Amniotic epithelial cell (primary cell): ENCODE measurements at places on chromosomes 6 and 20.

GRCh38 chr6:150711584-150712504, 112.2 kb downstream of the PLEKHG1 start:
- DNase-seq, result no peak

- no peak for DNase-seq
Measured at GRCh38 chr6:14724549-14724948, 521.3 kb upstream of the JARID2 start.

- no peak for DNase-seq
Measured at GRCh38 chr6:145689529-145689928, 45.8 kb downstream of the EPM2A start.

DNA sequence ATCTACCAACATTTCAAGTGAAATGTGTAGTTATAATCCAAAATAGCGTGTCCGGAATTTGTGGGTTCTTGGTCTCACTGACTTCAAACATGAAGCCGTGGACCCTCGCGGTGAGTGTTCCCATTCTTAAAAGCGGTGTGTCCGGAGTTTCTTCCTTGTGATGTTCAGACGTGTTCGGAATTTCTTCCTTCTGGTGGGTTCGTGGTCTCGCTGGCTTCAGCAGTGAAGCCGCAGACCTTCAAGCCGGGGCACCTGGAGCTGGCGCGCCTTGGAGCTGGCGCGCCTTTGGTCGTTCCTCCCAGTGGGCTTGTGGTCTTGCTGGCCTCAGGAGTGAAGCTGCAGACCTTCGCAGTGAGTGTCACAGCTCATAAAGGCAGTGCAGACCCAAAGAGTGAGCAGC, 291.5 kb upstream of the EYS start:
- DNase-seq, result no peak
